Left cardiac atrium (tissue), 4 donors: ENCODE measurements at places on chromosomes 7 and 10.

DNA sequence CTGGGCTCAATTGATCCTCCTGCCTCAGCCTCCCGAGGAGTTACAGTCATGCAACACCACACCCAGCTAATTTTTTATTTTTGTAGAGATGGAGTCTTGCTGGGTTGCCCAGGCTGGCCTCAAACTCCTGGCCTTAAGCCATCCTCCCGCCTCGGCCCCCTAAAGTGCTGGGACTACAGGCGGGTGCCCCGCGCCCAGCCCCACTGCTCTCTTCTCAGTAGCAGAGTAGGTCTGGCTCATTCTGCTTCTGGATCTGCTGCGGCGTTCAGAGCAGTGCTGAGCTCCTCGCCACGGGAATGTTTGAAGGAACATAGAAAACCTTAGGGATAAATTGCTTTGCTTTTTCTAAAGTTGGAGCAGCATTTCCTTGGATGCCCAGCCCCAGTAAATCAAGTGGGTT is 27.4 kb downstream of the WIPI2 start:
- peak; percentile 14 for DNase-seq

- DNase-seq, result no peak
Measured at GRCh38 chr10:111077479-111077784, 603 bp downstream of the ADRA2A start.

DNA sequence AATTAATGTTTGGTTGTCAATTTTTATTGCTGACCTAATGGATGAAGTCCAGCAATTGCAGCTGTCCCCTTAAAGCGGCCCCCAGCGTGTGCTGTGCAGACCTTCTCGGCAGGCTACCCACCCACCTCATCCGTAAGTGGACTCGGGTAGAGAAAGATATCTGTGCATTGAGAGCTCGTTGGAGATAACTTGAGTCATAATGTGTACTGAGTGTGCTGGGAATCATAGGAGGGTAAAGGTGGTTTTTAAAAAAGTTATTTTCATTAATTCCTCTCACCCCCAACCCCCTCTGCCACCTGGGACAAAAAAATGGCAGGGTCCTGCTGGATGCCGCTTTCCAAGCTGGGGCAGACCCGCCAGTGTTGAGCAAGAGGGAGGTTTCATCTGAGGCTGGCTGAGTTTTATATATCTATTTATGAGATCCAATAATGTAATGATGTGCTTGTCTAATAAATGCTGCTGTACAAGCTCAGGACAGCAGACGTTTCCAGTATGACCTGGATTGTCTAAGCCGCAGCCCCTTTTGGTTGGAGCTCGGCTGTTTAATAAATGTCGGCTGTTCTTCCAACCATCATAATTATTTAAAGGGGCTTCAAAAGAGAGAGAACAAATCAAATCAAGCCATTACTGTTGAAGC is 119.1 kb downstream of the NKX6-2 start:
- DNase-seq, result no peak

GRCh38 chr10:46245381-46245900 is 41.4 kb upstream of the ANTXRL start:
- no peak for DNase-seq

GRCh38 chr7:120486164-120486563 is 213.2 kb downstream of the KCND2 start:
- DNase-seq, result no peak

- DNase-seq, result no peak
Measured at GRCh38 chr7:91064938-91065337, 199.3 kb upstream of the FZD1 start.

- no peak for DNase-seq
Measured at GRCh38 chr10:1968257-1969033, 231.1 kb upstream of the ADARB2 start.

DNA sequence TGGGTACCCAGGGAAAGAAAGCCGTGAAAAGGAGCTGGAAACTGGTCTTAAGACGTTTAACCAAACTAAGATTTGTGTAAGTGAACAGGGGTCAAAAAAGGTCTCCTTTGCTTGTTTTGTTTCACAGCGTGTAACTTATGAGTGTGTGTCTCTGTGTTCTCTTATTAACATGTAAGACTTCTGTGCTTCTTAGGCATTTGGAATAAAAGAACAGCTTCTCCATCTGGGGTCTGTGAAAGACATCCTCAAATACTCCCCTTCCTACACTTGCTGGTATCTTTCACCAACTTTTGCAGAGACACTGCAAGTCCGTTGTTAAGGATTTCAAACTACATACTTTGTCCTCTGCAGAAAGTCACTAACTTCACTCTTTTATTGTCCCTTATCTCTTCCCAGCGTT is 615 bp upstream of the NEUROD6 start:
- no peak for DNase-seq

- no peak for DNase-seq
Measured at GRCh38 chr7:21140622-21141021, 287.3 kb upstream of the SP4 start.

- no peak for DNase-seq
Measured at GRCh38 chr10:7334642-7334964, 76.2 kb downstream of the SFMBT2 start.

DNA sequence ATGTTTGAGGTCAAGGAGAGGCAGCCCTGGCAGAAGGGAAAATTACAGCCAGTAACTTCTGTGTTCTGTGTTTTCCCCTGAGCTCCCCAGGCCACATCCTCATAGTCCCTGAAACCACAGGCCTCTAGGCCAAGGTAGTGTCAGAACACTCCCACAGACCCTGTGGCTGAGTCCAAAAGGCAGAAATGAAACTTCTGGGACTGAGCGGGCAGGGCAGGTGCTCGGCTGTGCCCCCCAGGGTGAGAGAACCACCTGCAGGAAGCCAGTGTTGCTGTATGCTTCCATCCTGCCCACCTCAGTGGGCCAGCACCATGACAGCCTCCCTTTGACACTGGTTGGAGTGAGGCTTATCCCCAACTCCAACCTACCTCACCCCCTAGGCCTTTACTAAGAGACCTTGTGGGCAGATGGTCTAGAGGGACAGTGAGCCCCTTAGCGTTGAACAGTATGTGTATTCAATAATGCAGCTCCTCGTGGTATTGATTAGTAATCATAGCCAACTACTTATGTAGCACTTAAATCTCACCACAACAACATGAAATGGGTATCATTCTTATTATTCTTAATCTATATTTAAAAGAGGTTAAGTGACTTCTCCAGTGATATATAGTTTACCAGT is 30.3 kb downstream of the PIK3CG start:
- DNase-seq, result no peak

GRCh38 chr7:134532954-134533218 is 5.5 kb downstream of the AKR1B10 start:
- no peak for DNase-seq

DNA sequence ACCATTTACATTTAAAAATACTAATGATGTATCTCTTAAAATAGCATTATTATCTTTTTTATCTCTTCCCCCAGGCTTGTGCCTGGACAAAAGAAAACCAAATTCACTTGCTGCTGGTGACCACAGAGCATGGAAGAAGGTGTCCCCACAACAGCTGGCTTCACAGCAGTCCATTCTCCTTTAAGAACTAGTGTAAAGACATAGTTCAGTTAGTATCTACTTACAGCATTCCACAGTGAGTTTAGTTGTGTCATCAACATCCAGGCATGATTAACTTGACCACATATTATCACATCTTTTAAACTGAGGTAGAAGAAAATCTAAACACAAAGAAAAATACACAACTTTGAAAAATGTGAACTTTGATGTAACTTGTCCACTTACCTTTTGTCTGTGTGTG is 55.0 kb downstream of the LRRC17 start:
- no peak for DNase-seq

DNA sequence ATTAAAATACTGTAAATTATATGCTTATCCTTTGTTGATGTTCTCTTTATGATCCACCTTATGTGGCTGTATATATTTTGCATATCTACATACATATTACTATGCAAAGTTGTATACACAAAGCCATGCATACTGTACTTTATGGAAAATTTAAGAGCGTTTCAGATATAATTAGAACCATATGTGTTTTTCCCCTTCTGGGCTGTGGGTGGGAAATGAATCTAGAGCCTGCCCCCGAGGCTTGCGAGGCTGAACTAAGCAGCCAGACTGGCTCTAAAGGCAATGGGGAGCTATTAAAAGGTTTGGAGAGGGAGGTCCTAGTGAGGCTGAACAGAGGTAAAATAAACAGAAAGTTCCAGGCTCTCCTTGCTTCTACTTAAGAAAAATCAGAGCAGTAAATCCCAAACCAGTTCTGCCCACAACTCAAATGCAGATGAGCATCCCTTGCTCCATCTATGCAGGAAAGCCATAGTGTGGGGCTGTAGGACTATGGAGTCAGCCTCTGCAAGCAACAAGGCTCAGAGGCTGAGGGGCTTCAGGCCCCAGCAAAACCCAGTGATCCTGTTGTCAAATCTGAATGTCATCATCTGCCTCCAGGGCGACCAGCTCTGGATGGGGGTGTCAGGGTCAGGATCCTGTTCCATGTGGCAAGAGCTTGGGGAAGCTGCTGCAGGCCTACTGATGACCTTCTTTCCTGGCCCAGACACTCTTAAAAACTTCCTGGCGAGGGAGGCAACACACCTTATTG is 14.1 kb upstream of the DDIT4 start:
- no peak for DNase-seq

- no peak for DNase-seq
Measured at GRCh38 chr7:42906181-42906580, 5.7 kb downstream of the C7orf25 start.

GRCh38 chr10:71269301-71270288 is 49.5 kb upstream of the SLC29A3 start:
- DNase-seq, result peak; percentile 55

GRCh38 chr10:27644307-27644939 is 101.2 kb downstream of the MKX start:
- DNase-seq, result no peak
